ENCODE measurements at places on chromosomes 1 and 21.
A peak's percentile ranks its signal among the peaks of the same experiment; 100 is the strongest.

- no peak for DNase-seq
Observed at GRCh38 chr1:234862944-234863515, 253.1 kb upstream of the IRF2BP2 start.

- DNase-seq = no peak
Observed at GRCh38 chr1:207103892-207104373, at the start of gene C4BPA. Gene C4BPA (plus strand): TSS chr1:207104233. CDS start chr1:207113026, 8,793 bp downstream.

- peak; percentile 70 for DNase-seq
Observed at GRCh38 chr1:55021942-55022546, 17.3 kb upstream of the PCSK9 start.

DNA sequence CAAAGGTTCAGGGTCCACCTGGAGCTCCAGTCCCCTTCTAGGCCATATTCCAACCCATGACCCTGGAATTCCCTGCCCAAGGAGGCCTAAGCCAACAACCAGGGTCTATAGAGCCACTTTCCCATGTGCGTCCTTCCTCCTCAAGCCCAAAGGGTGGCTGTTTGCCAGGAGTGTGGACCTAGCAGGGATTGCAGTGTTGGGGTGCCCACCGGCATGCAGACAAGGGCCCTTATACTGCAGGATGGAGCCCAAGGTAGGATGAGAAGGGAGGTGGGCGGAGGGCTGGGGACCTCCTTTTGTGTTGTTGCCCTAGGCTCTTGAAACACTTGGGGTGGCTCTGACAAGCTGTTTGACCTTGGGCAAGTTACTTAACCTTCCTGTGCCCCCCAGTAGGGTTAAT, 19.7 kb upstream of the ADGRB2 start:
- no peak for DNase-seq

DNA sequence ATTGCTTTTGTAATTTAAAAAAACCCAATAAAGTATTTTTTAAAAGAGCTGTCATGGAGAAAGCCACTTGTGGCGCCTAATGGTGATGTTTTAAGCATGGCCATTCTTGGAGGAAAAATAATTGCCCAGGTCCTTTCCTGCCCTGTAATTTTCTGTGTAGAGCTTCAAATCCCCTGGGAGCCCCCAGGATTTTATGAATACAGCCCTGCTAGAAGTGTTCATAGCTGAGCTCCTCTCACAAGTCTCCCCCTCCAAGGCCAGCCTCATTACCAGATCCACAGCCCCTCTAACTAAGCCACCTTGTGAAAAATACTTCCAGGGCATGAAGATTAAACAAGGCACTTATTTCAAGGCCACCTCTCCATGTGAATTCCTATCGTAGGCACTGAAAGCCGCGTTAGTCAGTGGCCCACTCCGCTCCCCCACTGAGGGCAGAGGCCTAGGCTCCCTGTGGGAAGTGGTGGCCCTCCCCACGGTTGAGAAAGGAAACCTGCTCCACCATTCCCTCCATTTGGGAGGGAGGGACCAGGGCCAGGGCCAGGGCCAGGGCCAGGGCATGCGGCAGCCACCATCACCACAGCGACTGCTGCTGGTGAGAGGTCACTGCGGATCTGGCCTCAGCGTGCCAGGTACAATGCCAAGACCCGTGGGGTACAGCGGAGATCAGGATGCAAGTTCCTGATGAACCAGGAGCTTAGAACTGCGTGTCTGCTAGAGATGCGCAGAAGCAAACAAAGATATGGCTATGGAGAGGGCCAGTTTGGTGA, 83.1 kb downstream of the KCNN3 start:
- no peak for DNase-seq

GRCh38 chr1:85933961-85934360, 222.6 kb downstream of the COL24A1 start:
- DNase-seq = no peak

GRCh38 chr1:246566813-246567645, 773 bp downstream of the CNST start:
- DNase-seq = peak; percentile 79

All from NCI-H2171 (cell line).